Omental fat pad (tissue), 4 donors: ENCODE measurements at places on chromosomes 5 and 9. TPM values are rescaled to one million over a fixed set of nuclear protein-coding genes. Genes with fewer than 3 reads are reported as not detected.

Gene POU5F2
- 3.6 TPM for total RNA-seq

Gene PCDHB13
- 7.7 TPM for total RNA-seq

Gene PHF24
- total RNA-seq = 0.84 TPM

Gene C9orf50
- total RNA-seq = not detected

Gene PCDHGA9
- total RNA-seq = 8.3 TPM
